ENCODE measurements at places on chromosomes 13 and 19.
A peak's percentile ranks its signal among the peaks of the same experiment; 100 is the strongest.

DNA sequence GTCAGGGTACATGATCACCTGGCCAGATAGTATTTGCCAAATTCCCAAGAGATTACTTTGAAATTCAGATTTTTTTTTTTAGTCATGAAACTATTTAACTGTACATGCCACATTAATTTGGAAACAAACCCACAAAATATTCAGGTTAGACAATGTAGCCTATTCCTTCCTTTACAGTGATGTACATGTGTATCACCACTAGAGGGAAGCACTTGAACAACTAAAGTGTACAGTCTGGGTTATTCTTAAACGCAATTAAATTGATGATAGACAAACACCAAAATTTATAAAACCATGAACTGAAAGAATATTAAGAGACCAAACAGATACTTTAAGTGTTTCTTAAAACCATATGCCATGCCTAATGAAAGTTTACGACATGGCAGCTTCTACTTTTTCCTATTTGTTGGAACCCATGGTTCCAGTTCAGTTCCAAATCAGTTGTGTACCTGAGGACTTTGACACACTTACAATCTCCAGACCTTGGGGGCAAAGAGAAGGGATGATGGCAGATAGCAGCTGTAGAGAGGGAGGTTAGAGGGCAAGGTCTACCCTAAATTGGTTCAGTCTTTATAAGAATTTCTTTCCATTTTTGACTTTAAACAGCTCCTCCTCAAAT lies 52.8 kb downstream of the TNFSF13B start:
- DNase-seq, result no peak

GRCh38 chr13:63700350-63700749 lies 2284.7 kb upstream of the PCDH20 start:
- no peak for DNase-seq

DNA sequence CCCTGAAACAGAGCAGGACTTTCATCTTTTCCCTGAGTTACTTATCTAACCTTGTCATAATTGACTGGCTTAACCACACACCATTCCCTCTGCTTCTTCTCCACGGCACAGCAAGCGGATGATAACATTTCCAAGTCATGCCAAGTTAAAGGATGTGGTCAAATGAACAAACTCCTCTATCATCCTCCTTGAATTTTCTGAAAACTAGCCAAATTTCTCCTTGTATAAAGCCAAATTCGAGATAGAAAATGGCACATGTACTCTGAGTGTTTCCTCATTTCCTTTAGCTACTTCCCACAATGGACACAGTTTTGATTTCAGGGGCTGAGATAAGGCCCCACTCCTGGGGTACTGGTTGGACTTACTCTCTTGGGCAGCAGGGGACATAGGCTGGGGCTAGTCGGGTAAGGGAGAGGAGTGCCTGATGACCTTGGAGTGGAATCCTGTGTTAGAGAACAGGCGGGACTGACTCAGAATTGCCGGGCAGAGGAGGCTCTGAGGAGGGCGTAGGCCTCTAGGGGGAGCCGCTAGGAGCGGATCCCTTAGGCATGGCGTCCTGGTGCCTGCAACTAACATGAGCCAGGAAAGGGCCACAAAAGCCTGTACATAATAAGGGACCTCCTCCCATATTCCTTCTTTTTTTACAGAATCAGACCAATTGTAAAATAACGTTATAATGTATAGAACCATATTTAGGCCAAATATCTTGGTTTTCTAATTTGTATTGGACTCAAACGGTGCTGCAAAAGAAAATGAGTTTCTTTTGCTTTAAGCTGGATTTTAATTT lies 20.3 kb upstream of the TMTC4 start:
- no peak for DNase-seq

- no peak for DNase-seq
Measured at GRCh38 chr19:390386-391206, 18.4 kb downstream of the C2CD4C start.

DNA sequence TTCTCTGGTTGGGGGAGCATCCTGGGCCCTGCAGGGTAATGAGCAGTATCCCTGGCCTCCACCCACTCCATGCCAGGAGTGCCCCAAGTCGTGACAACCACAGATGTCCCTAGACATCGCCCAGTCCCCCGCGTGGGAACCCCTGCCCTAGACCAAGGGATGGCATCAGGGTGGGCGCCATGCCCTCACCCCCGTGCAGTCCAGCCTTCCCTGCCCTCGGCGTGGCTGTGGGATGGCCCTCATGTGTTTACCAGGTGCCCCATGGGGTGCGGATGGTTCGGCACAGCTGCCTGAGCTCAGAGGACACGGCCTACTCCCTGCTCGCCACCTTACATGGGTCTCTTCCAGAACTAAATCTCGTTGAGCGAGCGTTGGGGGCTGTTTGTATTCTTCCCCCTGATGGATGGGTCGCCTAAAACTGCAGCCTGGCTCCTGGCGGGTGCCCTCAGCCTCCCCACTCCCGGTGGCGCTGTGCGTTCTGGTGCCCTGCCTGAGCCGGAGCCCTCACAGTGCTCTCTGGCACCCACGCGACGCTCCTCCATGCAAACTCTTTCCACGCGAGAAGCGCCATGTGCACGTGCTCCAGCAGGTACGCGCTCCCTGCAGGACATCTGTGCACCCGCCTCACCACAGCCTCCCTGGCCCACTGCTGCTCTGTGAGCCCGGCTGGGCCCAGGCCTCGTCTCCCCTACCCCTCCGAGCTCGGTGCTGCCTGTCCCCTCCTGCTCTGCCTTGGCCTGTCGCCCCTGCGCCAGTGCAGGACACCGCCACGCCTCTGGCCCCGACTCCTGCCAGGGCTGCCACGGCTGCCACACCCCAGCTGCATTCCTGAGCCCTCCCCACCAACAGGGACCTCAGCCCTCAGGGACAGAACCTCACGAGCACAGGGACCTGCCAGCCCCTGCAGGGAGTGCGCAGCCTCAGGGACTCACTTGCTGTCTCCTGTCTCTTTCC lies 145.0 kb downstream of the KDM4B start:
- no peak for DNase-seq

DNA sequence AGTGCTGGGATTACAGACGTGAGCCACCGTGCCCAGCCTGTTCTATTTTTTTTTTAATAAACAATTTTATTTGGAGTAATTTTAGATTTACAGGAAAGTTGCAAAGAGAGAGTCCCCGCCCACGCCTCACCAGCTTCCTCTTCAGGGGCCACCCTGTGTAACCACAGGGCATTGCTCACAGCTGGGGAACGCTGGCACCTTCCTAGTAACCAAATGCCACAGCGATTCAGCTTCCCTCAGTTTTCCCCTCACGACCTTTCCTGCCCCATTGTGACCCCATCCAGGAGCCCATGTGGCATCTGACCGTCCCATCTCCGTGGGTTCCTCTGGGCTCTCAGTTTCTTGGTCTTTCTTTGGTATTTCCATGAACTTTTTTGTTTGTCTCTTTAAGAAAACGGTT lies 83.9 kb downstream of the GNG7 start:
- peak; percentile 87 for DNase-seq

GRCh38 chr13:93646245-93646644 lies 419.6 kb downstream of the GPC6 start:
- no peak for DNase-seq

DNA sequence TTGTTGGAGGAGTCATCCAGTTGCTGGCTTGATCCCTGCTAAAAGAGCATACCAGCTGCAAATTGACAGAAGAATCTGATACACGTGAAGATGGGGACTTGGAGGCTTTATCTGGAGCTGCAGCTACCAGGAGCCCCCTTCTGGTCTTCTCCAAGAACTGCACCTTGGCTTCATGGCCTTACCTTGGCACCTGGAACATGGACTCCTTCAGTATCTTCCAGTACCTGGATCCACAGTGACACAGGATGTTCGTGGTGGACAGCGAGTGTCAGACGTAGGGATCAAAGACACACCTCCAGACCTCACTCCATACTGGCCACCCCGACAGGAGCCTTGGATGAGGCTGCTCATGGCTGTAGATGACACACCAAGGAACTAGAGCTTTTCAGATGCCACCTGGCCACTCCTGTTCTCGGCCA lies 9.9 kb upstream of the ACSBG2 start:
- DNase-seq, result peak; percentile 51

- DNase-seq, result no peak
Measured at GRCh38 chr19:50501186-50501567, 9.8 kb downstream of the JOSD2 start.

GRCh38 chr19:19303411-19303810 lies 16.9 kb downstream of the SUGP1 start:
- DNase-seq, result no peak

DNA sequence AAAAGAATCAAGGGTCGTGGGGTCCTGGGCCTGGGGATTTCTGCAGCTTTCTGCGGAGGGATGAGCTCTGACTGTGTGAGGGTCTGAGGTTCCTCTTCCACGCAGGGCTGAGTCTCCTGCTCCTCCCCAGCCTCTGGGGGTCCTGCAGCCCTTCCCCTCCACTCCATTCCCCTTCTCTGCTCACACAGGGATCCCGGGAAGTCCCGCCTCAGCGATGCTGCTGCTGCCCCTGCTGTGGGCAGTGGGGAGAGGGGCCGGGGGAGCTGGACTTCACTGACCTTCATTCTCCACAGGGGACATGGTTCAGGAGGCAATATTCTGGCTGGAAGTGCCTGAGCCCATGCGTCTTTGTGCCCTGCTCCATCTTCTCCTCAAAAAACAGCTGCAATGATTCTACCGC lies 26.2 kb upstream of the CD33 start:
- no peak for DNase-seq

DNA sequence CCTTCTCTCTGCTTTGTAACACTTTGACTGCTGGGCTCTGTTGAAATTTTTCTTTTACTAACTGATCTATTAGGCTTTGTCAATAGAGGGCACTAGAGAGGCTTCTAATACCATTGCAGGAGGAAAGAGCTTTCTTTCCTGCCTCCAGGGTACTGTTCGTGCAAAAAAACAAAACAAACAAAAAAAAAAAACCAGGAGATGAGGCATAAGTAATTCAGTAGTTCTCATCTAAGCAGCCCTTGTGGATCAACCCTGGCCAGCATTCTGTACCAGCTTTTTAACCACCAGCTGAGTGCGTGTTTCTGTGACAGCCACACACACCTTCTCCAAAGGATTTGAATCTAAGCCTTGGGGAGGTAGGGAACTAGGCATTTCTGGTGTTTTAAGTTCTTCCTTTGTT lies 1707.6 kb upstream of the SLC10A2 start:
- no peak for DNase-seq

GRCh38 chr13:96533408-96533807 lies 443.5 kb downstream of the HS6ST3 start:
- no peak for DNase-seq

DNA sequence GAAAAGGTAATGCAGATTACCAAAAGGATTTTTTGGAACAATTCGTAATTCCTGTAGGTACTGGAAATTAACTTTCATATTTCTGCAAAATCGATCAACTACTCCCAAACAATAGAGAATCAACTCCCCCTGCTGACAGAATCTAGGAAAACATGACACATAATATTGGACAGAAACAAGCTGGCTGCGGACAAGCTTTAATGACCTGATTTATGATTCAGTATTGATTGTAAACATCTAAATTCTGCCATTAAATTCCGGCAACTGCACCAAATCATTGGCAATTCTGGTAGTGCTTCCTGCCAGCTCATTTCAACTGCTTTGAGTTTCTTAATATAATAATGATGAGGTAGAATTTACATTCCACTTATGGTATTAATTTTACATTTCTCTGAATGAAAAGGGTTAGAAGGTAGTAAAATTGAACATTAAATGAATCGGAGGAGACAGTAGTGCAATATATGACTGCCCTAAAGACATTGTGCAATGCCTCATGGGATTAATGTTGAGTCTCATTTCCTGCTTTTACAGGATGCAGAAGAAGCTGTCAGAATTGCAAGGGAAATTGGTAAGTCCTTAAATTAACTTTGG lies 146.5 kb downstream of the PCCA start:
- DNase-seq, result no peak

DNA sequence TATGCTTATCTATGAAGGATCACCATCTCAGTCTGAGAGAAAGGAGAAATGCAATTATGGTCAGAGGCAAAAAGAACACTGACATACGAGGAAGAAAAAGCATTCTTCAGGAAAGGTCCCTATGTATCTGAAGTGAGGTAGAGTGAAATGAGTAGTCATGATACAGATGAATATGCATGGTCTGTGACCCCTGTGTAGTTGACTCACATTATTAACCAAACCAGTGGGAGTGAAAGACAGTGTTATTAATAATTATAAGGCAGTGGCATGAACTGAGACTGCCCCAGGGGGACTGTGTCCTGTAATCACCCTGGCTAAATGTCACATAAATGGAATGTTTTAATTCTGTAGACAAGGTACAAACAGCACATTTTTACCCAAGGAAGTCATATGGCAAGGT lies 1320.2 kb upstream of the PCDH9 start:
- no peak for DNase-seq

GRCh38 chr13:36837354-36838092 lies 18.5 kb downstream of the RFXAP start:
- DNase-seq, result no peak

- DNase-seq, result no peak
Measured at GRCh38 chr13:42702716-42703115, 78.7 kb upstream of the FAM216B start.

DNA sequence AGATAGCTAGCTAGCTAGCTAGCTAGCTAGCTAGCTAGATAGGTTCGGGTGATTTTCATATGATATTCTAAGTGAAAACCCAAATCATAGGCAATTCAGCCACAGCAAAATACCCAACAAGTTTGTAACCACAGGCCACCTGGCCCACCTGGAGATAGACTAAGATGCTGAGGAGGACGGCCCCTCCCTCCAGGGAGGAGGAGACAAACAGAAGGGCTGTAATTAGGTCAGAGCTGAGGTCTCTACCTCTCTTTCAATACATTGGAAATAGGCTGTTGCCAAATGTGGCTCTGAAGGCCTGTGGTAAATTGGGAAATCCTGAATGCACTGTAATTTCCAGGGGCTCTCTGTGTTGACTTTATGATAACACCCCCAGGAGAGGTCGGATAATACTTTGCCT lies 382.2 kb downstream of the FGF9 start:
- DNase-seq, result no peak

DNA sequence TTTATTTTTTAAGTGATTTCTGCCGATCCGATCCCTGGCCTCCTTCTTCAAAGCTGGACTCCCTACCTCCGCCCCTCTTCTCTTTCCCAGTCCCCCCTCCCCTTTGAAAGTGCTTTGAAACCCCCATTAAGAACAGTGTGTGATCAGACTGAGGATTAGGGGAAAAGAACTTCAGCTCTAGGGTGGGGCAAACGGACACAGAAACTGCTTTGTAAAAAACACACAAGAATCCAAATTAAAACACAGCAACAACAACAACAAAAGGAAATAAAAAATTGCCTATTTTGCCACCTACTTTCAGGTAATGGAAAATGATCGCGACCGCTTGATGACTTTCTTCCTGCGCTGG lies 1.4 kb downstream of the SPRY2 start:
- no peak for DNase-seq

DNA sequence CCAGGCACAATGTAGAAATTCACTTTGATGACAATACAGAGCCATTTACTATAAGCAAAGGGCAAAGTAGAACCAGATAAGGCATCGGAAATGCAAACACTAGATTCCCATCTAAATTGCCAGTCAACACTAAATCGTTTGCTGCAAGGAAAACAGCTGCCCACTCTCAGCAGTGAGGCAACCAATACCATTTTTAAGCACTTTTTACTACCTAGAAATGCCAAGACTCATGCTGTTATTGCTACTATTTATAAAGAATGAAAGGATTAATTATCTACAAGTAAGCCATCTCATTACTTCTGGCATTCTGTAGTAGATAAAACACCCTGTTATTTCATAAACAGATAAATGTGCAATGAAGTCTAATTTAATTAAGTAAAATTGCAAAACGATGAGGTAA lies 422.0 kb downstream of the FGF14 start:
- no peak for DNase-seq
